ENCODE measurements at places on chromosomes 3 and 15.

- DNase-seq: no peak
Measured at GRCh38 chr15:62649793-62650420, 392.6 kb upstream of the TPM1 start.

GRCh38 chr3:186589856-186590579 is 19.5 kb downstream of the DNAJB11 start:
- no peak for DNase-seq

GRCh38 chr3:122690096-122690495 is 9.5 kb downstream of the PARP14 start:
- no peak for DNase-seq

DNA sequence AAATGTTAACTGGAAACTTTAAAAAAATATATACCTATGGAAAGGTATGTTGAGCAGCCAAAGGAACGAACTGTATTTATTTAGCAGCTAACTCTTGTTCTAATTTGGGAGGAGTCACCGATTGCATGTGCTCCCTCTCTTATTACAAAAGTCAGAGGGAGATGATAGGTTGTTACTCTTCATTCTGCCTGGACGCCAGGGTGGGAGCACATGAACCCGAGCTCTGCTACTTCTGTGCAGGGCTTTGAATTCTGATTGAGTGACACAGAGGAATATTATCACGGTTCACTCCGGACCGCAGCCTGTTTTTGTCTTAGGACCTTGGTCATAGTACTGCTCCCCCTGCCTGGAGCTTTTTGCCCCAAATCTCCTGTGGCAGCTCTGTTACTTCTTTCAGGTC is 36.9 kb upstream of the LRIG1 start:
- DNase-seq: no peak

- DNase-seq: no peak
Measured at GRCh38 chr3:107683447-107683846, 160.7 kb downstream of the BBX start.

DNA sequence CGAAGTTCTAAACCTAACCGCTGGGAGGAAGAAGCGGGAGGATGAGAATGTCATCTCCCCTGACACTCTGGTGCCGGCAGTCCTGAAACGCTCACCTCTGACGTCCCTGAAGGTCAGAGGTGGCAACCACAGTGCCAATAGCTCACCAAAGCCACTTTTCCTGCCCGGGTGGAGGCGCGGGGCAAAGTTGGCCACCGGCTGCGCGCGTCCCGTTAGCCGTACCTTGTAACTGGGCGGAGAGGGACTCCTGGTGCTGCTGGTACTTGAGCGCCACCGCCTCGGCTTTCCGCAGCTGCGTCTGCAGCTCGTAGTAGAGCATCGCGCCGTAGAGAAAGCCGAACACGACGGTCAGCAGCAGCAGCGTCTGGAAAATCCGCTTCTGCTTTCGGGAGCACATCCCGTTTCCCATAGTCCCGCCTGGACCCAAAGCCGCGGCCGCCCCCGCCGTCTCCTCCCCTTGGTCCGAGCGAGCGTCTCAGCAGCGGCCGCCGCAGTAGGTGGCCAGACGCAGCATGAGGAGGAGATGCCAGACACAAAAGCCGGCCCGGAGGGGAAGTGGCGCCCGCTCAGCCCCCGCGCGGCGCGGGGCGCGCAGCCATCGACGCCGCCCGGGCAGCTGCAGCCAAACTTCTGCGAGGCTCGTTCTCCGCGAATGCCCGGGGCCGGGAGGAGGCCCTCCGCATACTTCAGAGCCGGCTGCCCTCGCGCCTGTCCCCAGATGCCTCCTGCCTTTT is 680 bp downstream of the GOLIM4 start:
- peak; percentile 54 for DNase-seq

DNA sequence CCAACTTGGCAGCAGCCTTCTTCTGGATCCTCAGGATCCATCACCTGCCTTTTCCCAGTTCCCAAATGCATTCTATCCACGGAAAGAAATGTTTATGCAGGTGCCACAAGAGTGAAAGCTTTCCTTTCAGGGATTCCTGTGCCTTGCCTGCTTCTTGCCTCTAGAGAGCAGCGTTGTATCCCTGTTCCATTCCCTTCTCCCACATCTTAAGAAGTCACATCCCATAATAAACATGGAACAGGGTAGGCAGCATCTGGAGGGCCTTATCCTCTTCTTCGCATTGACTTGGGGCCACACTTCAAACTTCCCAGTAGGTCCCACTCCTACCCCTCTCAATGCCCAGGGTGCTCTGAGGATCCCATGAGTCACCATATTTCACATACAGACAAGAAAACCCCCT is 72.7 kb upstream of the DCLK3 start:
- DNase-seq: no peak

- DNase-seq: no peak
Measured at GRCh38 chr3:4978204-4978965, 852 bp upstream of the BHLHE40 start.

- peak; percentile 74 for DNase-seq
Measured at GRCh38 chr15:76199106-76200082, 111.9 kb downstream of the ETFA start.

- no peak for DNase-seq
Measured at GRCh38 chr3:8503871-8504610, 2.4 kb downstream of the LMCD1 start.

DNA sequence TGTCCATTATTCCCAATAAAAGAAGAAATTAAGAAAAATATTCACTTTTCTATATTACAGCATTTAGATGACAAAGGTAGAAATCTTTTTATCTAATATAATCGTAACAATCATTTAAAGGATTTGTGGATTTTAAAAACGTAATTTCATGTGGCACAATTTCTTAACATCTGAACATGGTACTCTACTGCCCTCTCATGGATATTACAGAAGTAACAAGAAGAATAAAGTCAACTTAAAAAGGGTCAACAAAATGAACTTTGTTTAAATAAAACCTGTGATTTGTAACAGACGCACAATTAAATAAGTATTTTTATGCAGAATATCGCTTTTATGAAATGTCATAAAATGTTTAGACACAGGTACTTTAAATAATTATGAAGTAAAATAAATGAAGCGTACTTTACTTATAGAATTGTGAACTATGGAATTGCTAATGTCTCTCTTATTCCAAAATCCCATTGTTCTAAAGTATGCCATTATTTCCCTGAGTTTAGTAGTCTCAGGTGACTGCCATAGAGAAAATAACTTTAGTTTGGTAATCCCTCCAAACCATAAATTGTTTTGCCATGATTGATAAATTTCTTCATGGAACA is 366.8 kb upstream of the ZNF385D start:
- peak; percentile 34 for DNase-seq

GRCh38 chr3:30469133-30469532 is 137.3 kb upstream of the TGFBR2 start:
- DNase-seq: no peak

- no peak for DNase-seq
Measured at GRCh38 chr15:89649013-89649625, 6.1 kb downstream of the KIF7 start.

DNA sequence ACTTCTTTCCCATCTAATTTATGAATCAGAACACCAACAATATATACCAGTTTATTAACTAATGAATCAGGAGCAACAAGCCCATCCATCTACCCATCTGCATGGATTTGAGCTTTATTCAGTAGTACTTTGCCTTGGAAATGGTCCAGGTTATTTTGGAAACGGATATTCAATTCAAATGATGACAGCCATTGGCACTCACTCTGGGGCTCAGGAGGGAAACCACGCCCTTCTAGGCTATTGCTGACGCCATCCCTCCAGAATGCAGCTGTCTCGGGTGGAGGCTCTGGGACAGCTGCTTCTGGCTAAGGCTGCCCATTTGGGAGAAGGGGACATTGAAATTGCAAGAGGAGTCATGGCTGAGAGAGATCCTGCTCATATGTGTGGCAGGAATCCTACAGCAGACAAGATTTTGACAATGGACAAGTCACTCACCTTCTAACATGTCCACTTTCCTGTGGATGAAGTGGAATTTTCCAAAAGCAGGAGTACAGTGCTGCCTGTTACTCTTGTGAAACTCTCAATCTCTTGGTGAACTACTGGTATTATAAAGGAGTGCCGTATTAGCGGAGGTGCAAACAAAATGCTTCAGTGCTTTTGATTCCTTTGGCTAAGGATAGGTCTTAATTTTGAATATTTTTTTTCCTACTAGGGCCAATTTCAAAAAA is 29.3 kb upstream of the TRAK1 start:
- DNase-seq: peak; percentile 99

- peak; percentile 38 for DNase-seq
Measured at GRCh38 chr3:9067352-9067975, 104.2 kb upstream of the RAD18 start.

- no peak for DNase-seq
Measured at GRCh38 chr15:43541785-43542184, 24.4 kb downstream of the MAP1A start.

DNA sequence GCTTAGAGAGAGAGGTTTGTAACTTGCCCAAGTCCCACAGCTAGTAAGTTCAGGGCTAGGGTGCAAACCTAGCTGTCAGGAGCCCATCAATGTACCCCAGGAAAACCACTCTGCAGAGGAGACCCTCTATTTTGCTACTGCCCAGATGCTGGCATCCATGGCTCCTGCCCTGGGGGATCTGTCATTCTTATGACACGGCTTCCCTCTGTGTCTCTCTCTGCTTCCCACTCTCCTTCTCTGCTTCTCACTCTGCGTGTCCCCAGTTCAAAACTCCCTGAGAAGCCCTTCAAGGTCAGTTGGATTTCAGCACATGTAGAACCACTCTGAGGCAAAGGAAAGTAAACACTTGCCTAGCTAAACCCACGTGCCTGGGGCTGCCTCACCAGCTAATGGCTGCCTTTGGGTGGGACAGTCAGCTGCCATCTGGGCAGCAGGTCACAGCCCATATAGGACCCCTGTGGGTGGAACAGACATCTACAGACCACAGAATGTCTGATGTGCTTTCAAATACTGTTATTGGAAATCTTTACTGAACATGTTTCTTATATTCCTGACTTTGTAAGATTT is 29.4 kb upstream of the SLCO2A1 start:
- no peak for DNase-seq

GRCh38 chr3:32434206-32434605 is 42.6 kb downstream of the CMTM7 start:
- no peak for DNase-seq

- DNase-seq: no peak
Measured at GRCh38 chr3:64832098-64832497, 144.3 kb upstream of the ADAMTS9 start.

- no peak for DNase-seq
Measured at GRCh38 chr3:40980467-40980866, 218.8 kb upstream of the CTNNB1 start.

GRCh38 chr3:128760881-128761280 is 34.9 kb downstream of the RAB7A start:
- no peak for DNase-seq

DNA sequence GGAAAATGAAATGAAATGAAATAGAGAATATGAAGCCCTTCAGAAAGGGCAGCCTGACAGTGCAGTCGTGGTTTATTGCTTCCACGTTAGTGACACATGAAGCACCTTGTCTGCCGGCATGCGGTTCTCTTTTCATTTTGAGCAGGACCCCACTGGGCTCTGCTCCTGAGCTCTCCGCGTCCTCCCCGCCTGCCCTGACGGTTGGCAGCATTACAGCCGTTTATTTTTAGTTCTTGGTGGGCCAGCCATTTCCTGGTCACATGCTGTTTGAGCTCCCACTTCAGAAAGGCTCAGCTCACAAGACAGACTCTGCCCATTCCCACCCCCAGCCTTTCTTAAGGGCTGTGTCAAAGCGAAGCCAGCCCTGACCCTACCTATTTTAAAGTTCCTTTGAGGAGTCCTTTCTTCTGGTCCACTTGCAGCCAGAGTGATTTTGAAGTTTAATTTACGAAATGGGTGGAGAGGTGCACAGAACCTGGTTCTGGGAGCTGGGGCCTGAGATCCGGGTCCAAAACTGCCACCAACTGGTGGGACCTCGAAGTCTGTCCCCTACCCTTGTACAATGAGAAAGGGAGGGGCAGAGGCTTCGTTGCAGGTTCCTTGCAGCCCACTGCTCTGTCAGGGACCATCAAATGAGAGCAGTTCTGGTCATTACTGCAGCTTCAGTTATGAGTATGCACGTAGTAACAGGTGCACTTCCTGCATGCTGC is 60.1 kb downstream of the MGLL start:
- DNase-seq: no peak

DNA sequence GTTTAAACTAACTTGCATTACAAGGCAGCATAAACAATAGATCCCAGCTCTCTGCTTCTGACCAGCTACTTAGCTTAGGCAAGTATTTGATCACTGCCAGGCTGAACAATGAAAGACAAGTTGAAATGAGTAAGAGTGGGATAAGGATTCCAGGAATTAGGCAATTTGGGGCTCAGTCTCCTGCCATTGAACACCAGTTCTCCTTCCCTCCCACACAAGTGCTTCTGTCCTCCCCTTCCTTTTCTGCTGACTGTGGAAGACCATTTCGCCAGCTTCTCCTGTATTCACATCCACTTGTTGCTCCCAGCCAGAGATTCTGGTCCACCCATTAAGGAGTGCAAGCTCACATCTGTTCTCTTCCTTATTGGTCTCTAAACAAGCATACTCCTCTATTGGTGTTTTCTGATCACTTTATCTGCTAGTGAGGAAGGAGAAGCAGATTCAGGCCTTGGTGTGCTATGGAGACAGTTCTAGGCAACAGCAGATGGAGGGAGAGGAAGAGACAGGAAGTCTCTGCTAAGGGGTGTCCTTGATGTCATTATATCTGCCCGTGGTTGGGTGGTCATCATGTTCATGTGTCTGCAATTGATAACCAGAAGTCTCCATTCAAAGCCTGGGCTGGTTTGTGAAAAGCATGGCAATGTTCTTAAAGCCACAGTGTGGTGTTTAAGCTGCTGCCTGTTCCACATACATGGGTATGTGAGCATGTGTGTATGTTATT is 121.5 kb downstream of the PLCL2 start:
- no peak for DNase-seq

GRCh38 chr3:19190602-19191001 is 42.3 kb downstream of the KCNH8 start:
- DNase-seq: no peak

- no peak for DNase-seq
Measured at GRCh38 chr3:72179107-72179464, 394.1 kb upstream of the PROK2 start.

DNA sequence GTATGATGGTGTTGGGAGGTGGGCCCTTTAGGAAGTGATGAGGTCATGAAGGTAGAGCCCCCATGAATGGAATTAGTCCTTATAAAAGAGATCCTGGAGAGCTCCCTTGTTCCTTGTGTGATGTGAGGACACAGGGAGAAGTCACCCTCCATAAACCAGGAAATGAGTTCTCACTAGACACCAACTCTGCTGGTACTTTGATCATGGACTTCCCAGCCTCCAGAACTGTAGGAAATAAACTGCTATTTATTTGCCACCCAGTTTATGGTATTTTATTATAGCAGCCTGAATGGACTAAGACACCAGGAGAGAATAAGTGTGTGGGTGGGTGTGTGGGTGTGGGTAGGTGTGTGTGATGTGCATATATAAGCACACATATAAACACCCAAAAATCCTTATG is 71.9 kb downstream of the MYH15 start:
- DNase-seq: no peak

- DNase-seq: no peak
Measured at GRCh38 chr3:143718463-143718862, 129.8 kb downstream of the SLC9A9 start.

- DNase-seq: no peak
Measured at GRCh38 chr15:48560321-48561051, 85.0 kb downstream of the FBN1 start.

GRCh38 chr15:50234764-50235163 is 30.8 kb downstream of the HDC start:
- DNase-seq: no peak
